ENCODE measurements at places on chromosomes 2 and 18.

DNA sequence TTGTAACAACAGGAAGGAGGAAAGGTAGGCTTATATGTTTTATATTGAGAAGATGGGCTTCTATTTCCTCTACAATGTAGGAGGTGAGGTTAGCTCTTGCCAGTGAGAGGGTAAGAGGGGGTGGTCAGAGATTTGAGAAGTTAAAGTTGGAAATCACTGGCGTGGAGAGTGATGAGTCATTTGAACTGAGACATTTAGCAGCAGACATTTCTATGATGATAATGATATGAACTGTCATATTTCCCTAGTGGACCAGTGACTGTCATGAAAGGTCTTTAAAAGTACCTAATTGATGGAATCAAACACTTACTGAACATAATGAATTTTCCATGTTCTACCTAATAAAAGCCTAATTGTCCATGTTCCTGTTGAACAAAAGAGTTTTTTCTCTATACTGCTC, 126.1 kb downstream of the FAM161A start:
- DNase-seq, result no peak

GRCh38 chr2:61443342-61444041, 27.4 kb downstream of the USP34 start:
- DNase-seq, result no peak

DNA sequence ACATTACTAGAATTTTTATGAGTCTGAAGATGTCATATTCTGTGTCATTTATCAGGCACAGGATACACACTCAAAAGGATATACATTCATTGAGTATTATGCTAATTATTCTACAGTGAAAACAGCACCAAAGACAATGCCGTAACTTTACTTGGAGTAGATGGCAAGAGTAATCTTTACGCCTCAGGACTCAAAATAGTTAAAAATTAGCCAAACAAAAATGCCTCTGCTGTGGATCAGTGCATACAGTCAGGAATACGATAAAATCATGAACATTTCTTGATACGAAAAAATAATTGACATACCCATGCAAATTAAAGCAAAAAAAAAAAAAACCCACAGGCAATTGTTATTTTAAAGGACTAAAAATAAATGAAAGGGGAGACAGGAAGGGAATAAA, 129.7 kb downstream of the NETO1 start:
- no peak for DNase-seq

- no peak for DNase-seq
Observed at GRCh38 chr2:105798595-105798994, 53.9 kb downstream of the NCK2 start.

DNA sequence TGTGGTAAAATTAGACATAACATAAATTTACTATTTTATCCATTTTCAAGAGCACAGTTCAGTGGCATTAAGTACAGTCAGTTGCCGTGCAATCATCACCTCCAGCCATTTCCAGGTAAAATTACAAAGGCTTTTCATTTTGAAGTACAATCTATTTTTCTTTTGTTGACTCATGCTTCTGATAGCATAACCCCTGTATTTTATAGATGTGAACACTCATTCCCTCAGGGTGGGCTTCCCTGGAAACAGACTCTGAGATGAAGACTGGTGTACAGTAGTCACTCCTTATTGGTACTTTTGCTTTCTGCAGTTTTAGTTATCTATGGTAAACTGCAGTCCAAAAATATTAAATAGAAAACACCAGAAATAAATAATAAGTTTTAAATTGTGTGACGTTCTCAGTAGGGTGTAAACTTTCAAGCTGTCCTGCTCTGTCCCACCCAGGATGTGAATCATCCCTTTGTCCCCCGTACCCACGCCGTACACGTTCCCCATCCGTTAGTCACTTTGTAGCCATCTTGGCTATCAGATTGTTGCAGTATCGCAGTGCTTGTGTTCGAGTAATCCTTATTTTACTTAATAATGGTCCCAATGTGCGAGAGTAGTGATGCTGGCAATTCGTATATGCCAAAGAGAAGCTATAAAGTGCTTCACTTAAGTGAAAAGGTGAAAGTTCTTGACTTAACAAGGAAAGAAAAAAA, 41.1 kb upstream of the NAB1 start:
- no peak for DNase-seq

GRCh38 chr2:62459106-62459505, 46.9 kb downstream of the TMEM17 start:
- no peak for DNase-seq

- no peak for DNase-seq
Observed at GRCh38 chr2:181463588-181463987, 6.4 kb downstream of the ITGA4 start.

GRCh38 chr2:221779614-221780067, 207.5 kb upstream of the EPHA4 start:
- no peak for DNase-seq

DNA sequence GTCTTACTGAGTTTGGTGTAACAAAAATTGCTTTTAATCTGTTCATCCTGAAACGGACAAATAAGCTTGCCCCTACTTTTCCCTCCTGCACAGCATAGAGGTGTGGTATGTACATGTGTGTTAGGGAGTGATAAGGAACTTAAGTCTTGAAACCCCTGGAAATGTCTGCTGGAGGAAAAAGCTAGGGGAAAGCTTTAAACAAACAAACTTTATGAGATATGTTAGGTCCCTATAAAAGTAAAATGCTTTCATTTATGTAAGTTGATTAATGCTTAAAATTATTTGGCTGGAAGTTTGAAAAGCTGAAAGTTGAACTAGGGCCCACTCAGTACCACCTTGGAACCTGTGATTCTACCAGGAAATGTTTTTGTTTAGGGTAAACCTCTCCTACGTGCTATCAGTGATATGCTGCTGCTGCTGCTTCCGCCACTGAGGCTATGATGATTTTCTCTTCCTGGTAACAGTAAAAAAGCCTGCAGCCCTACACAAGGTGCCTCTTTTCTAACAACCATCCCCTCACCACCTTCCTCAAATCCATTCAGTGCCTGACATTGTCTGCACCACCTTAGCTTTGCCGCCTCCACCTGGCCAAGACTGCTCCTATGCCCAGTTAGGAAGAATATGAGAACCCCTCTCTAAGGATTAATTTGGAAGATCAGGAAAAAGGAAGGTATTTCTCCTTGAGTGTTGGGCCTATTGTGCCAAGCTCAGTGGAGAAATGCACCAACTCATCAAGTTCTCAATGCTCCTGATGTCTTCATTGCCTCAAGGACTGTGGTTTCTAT, 2.5 kb upstream of the YES1 start:
- no peak for DNase-seq
